ENCODE measurements at places on chromosomes 5 and 9.

DNA sequence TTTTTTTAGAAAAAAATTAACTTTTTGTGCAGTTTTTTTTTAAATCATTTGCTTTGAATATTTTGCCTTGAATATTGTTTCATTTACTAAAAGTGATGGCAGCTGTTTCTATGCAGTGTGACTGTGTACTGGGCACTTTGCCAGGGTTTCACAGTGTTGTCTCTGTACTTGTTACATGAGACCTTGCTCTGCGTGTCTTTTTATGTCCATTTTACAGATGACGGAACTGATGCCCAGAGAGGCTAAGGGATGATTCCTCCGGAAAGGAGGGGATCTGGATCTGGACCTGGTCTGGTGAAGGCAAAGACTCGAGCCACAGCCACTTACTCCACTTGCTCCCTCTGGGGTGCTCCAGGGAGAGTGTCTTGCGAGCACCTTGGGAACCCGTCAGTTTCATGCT lies 124.8 kb upstream of the PTCH1 start:
- no peak for DNase-seq

GRCh38 chr5:168047043-168047668 lies 244.3 kb upstream of the WWC1 start:
- peak; percentile 26 for DNase-seq

DNA sequence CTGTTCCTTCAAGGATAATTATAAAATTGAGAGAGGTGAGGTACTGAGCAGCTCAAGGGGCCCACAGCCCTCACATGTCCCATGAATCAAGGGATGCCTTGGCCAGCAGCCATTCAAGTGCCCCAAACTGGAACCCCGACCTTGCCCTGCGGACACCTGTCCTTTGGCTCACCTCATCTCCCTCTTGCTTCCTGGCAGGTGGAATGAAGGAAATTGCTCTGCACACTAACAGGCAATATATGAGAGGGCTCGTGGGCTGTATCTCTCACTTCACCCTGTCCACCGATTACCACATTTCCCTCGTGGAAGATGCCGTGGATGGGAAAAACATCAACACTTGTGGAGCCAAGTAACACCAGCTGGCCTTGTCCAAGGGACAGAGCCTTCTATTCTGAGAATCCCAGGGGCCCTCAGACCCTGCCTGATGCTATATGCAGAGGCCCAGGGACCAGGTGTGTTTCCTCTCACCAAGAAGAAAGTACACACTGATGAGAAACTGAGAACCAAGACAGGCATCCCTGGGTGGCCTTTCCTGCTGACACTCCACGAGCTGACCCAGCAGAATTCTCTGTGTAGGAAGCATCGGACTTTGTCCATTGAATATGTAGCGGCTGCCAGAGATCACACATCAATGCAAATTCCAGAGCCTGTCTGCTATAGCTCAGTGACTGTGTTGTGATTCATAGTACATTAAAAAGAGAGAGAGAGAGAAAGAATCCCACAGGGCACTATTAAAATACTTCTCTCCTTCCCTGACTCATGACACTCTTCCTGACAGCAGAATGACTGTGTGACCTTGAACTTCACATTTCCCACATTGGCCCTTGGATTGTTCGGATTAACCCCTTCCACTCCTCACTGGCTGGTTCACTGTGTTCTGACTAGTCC lies 92.6 kb downstream of the LIFR start:
- no peak for DNase-seq

DNA sequence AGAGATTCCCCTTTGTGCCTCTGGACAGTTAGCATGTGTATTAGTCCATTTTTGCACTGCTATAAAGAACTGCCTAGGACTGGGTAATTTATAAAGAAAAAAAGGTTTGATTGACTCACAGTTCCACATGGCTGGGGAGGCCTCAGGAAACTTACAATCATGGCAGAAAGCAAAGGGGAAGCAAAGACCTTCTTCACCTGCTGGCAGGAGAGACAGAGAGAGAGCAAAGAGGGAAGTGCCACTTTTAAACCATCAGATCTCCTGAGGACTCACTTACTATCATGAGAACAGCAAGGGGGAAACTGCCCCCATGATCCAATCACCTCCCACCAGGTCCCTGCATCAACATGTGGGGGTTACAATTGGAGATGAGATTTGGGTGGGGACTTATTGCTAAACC lies 6.0 kb downstream of the CFAP90 start:
- DNase-seq: no peak

GRCh38 chr9:97572892-97573365 lies 60.2 kb downstream of the TSTD2 start:
- no peak for DNase-seq

- no peak for DNase-seq
These were observed 23.1 kb downstream of the ANP32B start for GRCh38 chr9:98006127-98006796.

- DNase-seq: no peak
These were observed 912.3 kb upstream of the SEMA6A start for GRCh38 chr5:117486879-117487391.

- DNase-seq: no peak
These were observed 59.4 kb downstream of the NDUFAF2 start for GRCh38 chr5:61004448-61004847.

- no peak for DNase-seq
These were observed 179.3 kb downstream of the C9orf152 start for GRCh38 chr9:110028676-110029075.

GRCh38 chr5:138833726-138834480 lies 41.2 kb downstream of the LRRTM2 start:
- no peak for DNase-seq

- no peak for DNase-seq
These were observed 50.4 kb downstream of the RASGRF2 start for GRCh38 chr5:81010336-81011169.

DNA sequence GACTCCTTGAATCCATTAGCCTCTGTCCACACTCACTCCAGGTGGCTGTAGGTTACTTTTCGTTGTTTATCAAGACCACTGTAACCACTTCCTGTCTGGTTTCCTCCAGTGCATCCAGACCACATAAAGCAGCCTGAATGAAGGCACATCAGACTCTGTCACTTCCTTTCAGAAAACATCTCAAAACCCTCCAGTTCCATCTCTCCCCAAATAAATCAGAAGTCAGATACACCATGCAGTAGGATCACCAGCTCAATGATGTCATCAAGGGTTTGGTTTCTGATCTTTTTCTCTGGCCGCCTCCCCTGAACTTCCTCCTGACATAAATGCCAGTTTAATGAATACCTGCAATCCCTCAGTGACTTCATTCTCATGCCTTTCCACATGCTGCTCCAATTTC lies 161.2 kb downstream of the ZNF462 start:
- no peak for DNase-seq

DNA sequence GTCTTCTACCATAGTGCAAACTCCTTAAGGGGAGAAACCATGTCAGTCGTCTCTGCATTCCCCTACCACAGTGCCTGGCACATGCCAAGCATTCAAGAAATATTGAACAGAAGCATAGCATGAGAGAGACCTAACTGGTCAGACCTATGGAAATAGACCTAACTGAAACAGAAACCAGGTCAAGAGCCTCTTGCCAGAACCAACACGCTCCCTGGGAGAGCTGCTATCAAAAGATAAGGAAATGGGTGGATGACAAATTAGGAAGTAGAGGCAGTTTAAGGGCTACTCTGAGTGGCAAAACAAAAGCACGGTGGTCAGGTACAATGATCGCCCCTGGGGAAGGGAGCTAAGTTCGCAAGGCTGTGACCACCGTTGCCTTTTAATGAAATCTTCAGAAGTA lies 66.0 kb upstream of the SMIM15 start:
- no peak for DNase-seq

- no peak for DNase-seq
These were observed 490.7 kb upstream of the NUDT12 start for GRCh38 chr5:104053353-104053649.

- DNase-seq: no peak
These were observed 483.7 kb upstream of the RIOK2 start for GRCh38 chr5:97666783-97667182.

- no peak for DNase-seq
These were observed 206.7 kb downstream of the ARRDC3 start for GRCh38 chr5:91176288-91177016.

DNA sequence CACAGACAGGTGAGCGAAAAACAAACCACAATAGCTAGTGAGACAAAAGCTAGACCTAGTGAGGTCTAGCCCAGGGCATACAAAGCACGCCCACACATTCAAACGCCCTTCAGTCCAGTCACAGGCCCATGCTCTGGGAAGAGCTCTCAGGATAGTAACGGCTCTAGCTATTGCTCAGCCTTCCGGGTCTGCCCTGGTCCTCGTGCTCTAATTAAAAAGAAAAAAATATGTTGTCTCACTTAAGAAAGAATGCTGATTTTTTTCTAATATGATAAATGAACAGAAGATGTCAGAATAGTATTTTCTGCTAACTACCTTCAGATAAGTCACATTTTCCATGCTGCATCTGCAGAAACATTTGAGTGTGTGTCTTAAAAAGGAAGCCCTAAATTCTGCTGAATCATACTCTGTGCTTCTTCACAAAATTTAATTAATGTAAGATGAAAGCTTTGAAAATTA lies 94.5 kb downstream of the PLPP1 start:
- DNase-seq: no peak

- DNase-seq: no peak
These were observed 149.0 kb upstream of the PCA3 start for GRCh38 chr9:76615177-76615603.

GRCh38 chr9:113563826-113564497 lies 100.4 kb downstream of the RGS3 start:
- no peak for DNase-seq

All from NCI-H2081 treated with DMSO at 0.1 percent for 48 hours (cell line).